CD4-positive, alpha-beta memory T cell (primary cell): ENCODE measurements at places on chromosomes 2 and 18.

- DNase-seq: no peak
These were observed 24.2 kb downstream of the DHRS9 start for GRCh38 chr2:169093535-169093934.

GRCh38 chr2:240905176-240905781 lies 857 bp upstream of the CROCC2 start:
- DNase-seq: no peak

DNA sequence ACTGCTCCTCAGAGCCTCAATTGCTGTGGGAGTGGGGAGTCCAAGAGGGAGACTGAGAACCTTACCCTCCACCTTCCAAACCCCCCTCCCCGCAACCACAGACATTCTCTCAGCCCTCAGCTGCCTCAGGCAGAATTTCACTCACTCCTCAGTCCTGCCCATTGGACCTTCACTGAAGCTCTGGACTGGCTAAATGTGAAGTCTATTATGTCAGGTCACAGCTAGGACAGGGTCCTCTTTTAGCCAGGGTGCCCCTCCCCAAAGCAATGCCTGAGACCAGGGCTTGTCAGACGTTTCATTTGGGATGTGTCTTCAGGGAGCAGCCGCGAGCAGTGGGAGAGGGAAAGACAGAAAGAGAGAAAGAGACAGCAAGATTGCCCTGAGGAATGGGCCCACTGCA lies 199.3 kb upstream of the CCDC68 start:
- DNase-seq: no peak

DNA sequence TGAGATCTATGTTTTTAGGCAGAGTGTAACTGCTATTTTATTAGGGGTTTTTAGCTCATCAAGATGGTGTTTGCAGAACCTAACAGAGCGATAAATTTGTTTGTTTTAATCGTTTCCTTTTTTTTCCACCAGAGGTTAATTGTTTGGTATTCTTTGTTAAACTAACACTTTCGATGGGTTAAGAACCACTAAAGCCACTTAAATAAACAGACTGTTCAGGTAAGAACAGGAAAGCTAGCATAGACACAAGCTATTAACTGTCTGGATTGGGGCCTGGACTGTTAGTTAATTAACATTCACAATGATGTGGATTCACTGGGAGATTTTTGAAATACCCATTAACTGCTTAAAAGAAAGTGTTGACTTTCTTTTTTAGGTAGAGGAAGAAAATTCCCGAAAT lies 209.0 kb upstream of the COPS8 start:
- DNase-seq: no peak

DNA sequence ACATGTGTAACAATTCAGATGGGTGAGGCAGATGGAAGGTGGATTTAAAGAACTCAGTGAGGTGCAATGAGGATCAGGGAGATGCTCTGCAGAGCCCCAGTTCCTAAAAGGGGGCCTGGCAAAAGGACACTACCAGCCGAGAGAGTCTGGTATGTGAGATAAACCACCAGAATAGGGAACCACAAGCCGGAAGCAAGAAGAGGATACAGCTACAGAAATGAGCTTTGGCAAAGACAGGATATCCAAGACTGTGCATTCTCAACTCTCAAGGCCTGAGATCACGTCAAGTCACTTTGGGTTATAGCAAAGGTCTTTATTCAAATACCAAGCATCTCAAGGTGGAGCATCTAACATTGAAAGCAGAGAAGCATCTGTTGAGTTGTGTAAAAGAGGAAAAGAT lies 293.5 kb downstream of the ARHGAP15 start:
- DNase-seq: no peak

GRCh38 chr2:239789711-239790110 lies 235.4 kb downstream of the NDUFA10 start:
- DNase-seq: no peak

GRCh38 chr2:162277381-162277780 lies 34.1 kb upstream of the FAP start:
- DNase-seq: no peak

- no peak for DNase-seq
These were observed 2.1 kb downstream of the FZD5 start for GRCh38 chr2:207767461-207768167.

DNA sequence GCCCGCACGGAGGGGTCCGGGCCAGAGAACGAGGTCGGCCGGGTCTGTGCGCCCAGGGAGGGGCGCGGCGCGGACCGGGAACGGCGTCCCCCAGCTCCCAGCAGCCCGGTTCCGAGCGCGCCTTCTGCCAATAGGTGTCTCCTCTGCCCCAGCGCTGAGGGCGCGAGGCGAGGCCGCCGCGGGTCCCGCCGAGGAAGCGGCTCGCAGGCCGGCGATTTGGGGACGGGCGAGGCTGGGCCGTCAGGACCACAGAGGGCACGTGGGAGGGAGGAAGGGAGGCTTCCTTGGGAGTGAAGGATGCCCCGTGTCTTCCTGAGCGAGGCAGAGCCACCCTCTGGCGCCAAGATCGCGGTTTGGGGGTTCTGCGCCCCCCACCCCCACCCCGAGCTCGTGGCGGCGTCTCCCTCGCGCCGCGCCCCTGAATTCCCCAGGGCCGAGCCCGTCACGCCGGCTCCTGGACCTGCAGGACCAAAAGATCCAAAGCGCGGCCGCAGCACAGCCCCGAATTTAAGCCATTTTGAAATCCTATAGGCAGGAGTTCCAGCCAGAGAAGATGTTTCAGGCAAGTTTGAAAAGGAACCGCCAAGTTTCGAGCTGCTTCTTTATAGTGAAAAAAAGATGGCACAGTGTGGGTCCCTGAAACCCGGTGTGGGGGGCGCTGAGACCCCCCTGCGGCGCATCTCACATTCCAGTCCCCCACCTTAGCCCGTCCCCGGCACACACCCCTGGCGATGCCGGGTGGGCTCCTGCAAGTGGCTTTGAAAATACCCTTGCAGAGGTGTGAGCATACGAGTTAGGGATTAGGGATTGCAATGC lies 909 bp downstream of the NFATC1 start:
- peak; percentile 49 for DNase-seq

DNA sequence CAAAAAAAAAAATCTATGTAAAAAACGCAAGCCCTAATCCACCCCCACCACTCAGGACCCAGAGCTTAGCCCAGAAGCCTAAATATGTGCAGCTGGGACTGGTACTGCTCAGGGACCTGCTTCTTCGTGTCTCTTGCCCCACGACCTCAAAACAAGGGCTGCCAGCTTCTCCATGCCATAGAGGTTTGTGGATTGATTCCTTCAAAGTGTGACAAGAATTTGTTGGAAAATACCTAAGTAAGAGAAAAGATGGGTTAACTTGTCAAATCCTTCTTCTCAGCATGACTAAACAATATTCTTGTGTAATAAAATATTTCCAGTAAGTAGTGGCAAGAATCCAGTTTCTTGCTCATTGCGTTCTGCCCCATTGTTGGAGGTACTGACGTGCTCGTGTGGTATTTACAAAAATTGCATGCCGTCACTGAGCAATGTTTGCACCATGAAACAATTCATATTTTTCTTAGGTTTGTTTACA lies 825 bp upstream of the SCYGR1 start:
- no peak for DNase-seq

GRCh38 chr2:236257575-236257974 lies 6.6 kb downstream of the ASB18 start:
- no peak for DNase-seq

DNA sequence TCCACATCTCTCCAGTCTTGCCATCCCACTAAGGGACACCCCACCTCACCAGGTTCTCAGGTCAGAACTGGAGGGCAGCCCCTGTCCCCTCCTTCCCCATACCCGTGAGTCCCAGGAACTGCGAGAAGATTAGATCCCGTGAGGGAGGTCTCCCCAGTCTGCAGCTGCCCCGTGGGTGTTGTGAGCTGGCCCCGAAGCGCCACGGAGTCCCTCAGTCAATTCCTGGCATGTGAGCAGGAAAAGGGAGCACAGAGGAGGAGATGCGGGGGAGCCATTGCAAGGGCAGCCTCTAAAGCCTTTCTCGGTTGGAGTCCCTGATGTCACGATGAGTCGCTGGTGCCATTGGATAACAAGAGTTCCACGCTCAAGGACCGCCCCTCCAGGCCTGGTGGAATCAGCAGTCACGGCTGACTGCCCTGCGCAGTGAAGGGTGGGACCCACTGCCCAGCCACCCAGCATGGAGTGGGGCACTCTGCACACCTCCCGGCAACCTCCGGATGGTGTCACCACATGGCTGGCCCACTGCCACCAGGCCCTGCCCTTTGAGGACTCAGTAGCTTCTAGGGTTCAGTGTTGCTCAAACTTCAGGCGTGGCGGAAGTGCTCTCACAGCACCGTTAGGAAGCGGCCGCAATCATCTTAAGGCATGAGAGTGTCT lies 434.9 kb upstream of the MYT1L start:
- no peak for DNase-seq

- DNase-seq: no peak
These were observed 37.5 kb downstream of the FMNL2 start for GRCh38 chr2:152372438-152372984.

DNA sequence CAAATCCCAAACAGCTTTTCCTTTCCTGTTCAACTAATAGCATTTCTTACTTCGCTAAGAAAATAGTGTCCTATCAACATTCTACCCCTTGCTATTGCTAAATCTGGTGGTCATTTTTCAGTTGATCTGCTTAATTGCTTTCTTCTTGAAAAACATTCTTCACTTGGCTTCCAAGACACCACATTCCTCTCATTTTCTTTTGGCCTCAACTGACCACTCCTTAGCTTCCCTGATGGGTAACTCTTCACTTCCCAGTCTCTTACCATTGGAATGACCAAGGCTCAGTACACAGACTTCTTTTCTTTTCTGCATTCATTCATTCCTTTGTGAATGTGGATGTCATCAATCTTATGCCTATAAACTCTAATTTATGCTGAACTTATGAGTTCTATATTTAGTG lies 230.8 kb upstream of the CDH2 start:
- DNase-seq: no peak

GRCh38 chr2:14716319-14716718 lies 83.8 kb downstream of the LRATD1 start:
- DNase-seq: no peak

- peak; percentile 45 for DNase-seq
These were observed 35.7 kb upstream of the TAF4B start for GRCh38 chr18:26190506-26190905.

- no peak for DNase-seq
These were observed 84.2 kb upstream of the STPG4 start for GRCh38 chr2:47239119-47239969.

DNA sequence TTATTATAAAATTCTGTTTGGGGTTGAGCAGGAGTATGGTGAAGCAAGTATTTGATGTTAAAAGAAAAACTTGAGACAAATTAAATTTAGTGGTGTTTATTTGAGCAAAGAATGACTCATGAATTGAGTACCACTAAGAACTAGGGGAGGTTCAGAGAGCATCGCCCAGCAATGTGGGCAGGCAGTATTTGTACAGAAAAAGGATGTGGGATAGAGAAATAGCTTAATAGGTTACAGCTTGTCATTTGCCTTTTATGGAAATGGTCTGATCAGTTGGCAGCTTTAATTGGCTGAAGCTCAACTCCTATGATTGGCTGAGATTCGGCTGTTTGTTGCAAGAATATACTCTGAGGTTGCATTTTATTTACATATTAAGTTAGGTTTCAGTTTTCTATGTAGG lies 68.2 kb downstream of the LRATD1 start:
- no peak for DNase-seq

DNA sequence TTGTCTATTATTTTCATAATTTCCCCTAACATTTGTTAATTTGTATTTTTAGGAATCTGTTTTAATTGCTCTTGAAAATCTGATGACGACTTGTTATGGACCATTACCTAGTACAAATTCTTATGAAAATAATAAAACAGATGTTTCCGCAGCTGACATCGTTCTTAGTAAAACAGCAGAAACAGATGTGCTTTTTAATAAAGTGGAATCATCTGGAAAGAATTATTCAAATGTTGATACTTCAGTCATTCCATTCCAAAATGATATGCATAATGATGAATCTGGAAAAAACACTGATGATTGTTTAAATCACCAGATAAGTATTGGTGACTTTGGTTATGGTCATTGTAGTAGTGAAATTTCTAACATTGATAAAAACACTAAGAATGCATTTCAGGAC lies 69.9 kb downstream of the PMS1 start:
- DNase-seq: no peak

GRCh38 chr2:127107622-127107999 lies 657 bp upstream of the BIN1 start:
- DNase-seq: no peak

GRCh38 chr2:112174383-112174782 lies 36.2 kb downstream of the FBLN7 start:
- DNase-seq: no peak

DNA sequence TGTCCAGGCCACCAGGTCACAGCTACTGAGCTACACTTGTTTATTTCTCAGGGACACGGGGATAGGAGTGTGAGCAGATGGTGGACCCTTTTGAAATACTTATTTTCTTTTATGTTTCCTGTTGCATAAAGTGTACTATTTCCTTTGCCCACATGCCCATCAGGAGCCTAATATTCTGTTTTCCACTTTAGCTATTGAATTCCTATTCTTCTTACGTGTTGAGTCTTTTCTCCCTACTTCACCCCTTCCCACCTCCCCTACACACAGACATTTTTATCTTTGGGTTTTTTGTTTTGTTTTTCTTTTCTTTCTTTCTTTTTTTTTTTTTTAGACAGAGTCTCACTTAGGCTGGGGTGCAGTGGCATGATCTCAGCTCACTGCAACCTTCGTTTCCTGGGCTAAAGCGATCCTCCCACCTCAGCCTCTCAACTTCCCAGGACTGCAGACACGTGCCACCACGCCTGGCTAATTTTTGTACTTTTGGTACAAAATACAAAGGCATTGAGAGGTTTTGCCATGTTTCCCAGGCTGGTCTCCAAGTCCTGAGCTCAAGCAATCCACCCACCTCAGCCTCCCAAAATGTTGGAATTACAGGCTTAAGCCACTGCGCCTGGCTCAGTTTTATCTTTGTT lies 5.2 kb upstream of the GPR55 start:
- DNase-seq: no peak

- DNase-seq: no peak
These were observed 36.4 kb downstream of the TACR1 start for GRCh38 chr2:75162897-75163296.

DNA sequence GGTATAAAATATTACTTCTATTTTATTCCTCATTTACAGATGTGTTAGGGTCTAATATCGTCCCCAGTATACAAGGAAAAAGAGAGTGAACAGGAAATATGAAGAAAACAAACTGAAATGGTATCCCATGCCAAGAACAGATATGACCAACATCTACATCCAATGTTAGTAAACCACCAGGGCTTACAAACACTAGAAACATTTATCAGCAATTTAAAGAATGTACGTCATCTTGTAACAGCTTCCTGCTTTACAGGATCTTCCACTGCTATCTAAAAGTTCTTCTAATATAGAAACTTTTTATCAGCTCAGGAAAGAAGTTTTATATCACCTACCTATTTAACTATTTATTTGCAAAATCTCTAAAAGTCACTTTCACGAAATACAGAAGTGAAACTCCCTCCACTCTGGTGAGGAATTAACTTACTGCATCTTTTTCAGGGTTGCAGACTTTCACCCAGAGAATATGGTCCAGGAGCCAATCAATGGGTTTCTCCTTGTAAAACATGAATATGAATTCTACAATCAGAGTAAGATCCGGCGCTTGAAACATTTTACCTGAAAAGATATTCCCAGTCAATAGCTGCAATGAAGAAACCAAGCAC lies 35.2 kb downstream of the UNC50 start:
- DNase-seq: no peak

GRCh38 chr18:49621717-49622351 lies 60.0 kb downstream of the LIPG start:
- DNase-seq: no peak
